ENCODE measurements at places on chromosomes 2 and 18.

DNA sequence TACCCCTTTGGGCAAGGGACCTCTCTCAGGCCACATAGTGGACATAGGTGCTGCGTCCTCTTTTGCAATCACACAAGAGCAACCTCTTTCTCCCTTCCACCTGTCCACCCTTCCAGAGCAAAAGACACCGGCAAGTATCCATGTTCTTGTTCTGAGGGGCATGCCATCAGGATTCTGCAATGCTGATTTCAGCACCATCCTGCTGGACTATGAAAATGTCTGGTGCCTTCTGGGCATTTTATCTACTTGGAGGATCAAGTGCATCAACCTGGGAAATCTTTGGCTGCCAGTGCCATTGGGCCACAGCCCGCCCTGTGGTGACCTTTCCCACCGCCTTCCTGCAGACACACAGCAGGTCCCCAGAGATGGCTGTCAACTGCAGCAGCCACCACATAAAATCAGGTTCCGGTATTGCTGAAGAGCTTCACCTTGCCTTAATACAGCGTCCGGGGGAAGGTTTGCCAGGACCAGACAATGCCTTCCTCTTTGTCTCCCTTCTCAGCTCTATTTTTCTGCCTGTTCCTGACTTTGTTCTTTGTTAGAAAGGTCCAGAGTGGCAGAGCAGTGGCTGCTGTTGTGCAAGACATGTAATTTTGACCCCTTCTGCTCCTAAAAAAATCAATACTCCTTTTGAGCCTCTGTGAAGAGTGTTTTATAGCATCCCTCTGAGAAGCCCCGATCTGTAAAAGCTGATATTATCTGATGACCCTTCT lies 18.5 kb upstream of the BOD1L2 start:
- no peak for DNase-seq

DNA sequence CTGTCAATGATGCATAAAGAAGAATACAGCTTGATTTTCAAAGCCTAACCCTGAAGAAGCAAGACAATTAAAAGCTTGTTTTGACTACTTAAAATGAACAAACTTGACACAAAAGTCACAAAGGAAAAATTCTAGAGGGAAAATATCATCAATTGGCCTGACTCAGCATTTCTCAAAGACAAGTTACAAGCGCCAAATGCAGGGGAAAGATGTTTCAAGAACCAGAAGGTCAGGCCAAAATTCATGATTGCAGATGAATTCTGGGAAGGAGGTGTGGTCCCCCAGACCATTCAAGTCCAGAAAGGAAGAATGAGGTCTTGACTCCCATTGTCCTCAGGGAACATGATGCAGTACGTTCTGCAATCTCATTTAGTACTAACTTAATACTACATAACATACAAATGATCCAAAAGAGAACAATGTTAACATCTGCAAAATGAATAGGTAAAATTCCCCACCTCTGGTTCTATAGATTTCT lies 64.5 kb downstream of the FAM210A start:
- DNase-seq = no peak

GRCh38 chr2:33236482-33237385 lies 239.7 kb upstream of the RASGRP3 start:
- DNase-seq = no peak

GRCh38 chr18:36772241-36772723 lies 56.5 kb downstream of the TPGS2 start:
- no peak for DNase-seq

DNA sequence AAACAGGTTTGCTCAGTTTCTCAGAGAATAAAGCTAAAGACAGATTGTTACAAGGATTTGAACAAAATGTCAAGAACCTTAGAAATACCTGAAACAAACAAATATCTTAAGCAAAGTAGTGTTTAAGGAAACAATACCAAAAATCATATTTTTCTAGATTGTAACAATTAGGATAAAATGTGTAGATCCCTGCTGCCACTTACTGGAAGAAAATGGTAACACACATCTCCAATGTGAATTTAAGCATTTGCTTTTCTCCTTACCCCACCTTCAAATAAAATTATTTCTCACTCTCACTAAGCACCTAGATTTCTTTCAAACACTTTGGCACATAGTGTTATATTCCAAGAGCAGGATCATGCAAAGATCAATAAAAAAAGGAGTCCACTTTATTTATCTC lies 34.9 kb downstream of the SUCLG1 start:
- DNase-seq = no peak

GRCh38 chr2:14944562-14945346 lies 312.2 kb downstream of the LRATD1 start:
- no peak for DNase-seq

Measured in stimulated activated CD4-positive, alpha-beta T cell treated with anti-CD3 and anti-CD28 coated beads, Interleukin-12 subunit alpha, Interleukin-12 subunit beta, amount 100 ng/mL, for 48 hours (primary cell).